ENCODE measurements at places on chromosomes 2 and 18.

DNA sequence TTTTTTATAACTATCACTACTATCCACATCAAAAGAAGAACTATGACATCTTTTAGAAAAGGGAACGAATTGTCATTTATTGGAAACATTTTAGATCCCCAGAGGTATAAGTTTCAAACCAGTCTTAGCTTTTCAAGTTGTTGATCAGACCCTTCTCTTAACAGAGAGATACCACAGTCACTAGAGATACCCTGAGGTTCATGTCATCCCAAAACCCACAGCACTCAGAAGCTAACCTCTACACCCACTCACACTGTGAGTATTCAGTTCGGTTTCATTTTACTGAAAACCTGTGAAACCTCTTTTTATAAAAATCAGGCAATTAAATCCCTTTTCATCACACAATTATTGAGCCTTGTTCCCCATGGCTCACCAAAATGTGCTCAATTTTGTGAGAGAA lies 156.2 kb downstream of the DTNA start:
- DNase-seq, result no peak

GRCh38 chr2:175595139-175595538 lies 406.9 kb downstream of the LNPK start:
- DNase-seq, result no peak

DNA sequence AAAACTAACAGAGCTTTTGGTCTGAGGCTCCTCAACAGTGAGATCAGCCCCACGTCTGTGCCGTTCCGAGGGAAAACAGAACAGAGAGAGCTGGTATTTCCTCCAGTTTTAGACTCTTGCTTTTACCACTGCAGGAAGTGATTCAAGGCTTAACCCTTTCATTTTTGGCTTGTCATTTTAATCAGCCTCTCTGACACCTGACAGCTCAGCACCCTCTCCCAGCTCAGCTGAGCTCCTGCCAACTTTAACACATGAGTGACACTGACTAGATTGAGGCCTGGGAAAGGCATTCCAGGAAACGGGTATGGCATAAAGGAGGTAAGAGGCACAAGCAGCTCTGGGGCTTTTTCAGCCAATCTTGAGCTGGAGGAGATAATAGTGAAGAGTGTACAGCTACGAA lies 239.4 kb upstream of the SKOR2 start:
- DNase-seq, result no peak

DNA sequence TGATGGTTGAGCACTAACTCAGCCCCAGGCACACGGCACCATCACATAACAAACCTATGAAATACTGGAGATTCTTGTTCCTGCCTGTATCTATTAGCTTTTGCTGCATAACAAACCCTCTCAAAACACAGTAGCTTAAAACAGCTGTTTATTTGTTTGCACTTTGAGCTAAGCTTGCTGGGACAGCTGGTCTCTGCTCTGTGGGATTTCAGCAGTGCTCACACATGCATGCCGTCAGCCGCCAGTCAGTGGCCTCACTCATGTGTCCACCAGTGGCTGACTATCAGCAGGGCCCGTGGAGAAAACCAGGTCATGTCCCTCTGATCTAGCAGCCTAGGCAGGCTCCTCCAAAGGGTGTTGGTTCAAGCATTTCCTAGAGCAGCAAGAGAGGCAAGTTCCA lies 52.8 kb upstream of the RAB12 start:
- DNase-seq, result no peak

GRCh38 chr2:206935991-206936842 lies 3.1 kb upstream of the CPO start:
- DNase-seq, result no peak

GRCh38 chr18:28581521-28582071 lies 404.7 kb upstream of the CDH2 start:
- DNase-seq, result no peak

GRCh38 chr2:19355931-19356544 lies 2.4 kb downstream of the OSR1 start:
- no peak for DNase-seq

GRCh38 chr2:224466304-224466895 lies 64.5 kb upstream of the FAM124B start:
- no peak for DNase-seq

DNA sequence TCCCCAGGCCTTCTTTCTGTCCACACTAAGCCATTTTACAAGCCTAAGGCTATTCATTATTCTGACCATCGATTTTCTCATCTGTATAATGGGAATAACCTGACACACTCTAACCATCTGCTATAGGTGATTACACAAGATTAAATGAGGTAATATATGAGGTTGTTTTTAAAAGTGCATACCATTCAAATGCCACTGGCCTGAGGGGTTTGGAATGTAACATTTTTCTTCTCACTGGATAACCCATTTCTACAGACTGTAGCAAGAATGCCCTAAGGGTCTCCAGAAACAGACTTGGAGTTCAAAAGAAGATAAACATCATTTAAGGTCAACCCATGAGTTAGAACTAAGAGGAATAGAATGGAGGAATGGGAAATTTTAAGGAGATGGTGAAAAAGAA lies 111.7 kb upstream of the SETBP1 start:
- no peak for DNase-seq
